Stimulated activated CD4-positive, alpha-beta T cell treated with anti-CD3 and anti-CD28 coated beads, Interleukin-1b, Interleukin-23, amount 100 ng/mL, for 48 hours (primary cell): ENCODE measurements at places on chromosomes 5 and 9.
A peak's percentile ranks its signal among the peaks of the same experiment; 100 is the strongest.

DNA sequence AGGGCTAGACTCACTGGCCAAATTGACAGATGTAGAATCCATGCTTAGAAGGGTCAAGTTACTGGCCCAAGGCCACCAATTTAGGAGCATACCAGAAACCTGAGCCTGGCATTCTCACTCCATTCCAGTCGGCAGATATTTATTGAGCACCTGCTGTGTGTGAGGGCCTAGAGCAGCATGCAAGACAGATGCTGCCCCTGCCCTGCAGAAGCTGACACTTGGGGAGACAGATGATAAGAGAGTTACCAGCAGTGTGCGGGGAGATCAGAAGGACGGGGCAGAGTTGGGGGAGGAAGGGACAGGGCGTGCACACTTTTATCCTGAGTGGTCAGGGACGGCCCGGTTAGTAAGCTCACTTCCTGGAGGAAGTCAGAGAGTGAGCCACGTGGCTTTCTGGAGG is 111.5 kb upstream of the RAPGEF1 start:
- no peak for DNase-seq

DNA sequence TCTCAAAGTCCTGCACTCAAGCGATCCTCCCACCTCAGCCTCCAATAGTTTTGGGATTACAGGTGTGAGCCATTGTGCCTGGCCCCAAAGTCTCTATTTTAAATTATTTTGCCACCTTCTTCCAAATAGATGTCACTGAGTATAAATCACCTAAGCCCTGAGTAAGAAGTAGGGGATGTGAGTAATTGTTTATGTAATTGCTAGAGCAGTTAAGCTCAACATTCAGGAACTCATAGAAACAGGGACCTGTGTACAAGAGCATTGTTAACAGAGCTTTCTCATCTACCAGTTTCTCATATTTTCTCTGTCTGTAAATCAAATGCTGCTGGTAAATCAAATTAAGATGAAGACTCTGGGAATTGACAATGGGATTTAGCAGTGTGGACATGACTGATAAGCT is 26.3 kb downstream of the CDK7 start:
- DNase-seq: no peak

- no peak for DNase-seq
Observed at GRCh38 chr5:109049565-109049964, 301.9 kb downstream of the FER start.

DNA sequence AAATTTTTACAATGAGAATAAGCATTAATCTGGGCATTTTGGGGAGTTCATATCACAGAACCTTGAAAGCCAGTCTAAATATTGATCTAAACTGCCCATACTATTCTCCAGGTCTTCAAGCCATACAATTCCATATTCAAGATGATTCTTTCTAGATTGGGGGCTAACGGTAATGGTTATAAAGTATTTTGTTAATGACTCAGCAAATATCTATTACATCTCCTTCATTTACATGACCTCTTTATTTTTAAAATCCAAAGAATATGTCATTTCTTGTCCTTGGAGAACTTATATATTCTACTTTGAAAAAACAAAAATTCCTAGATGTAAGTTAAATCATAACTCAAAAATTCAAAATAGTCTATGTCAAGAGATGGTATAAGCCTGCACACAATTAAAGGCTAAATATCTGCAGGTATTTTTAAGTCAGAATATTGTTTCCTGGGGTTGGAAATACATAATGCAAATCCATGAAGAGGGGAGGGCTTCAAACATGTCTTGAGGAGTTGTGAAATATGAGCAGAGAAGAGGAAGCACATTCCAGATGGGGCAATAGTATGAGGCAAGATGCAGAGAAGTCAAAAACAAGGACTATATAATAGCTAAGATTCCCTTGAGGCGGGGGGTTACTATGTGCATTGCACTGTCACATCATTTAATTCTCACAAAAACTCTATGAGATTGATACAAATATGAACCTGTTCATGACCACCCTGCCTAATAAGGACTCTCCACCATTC is 526.4 kb downstream of the NR2F1-AS1 start:
- no peak for DNase-seq

GRCh38 chr5:34410411-34411139 is 245.6 kb upstream of the RAI14 start:
- DNase-seq: no peak

- no peak for DNase-seq
Observed at GRCh38 chr5:137497396-137498290, 1.5 kb downstream of the SPOCK1 start.

- no peak for DNase-seq
Observed at GRCh38 chr9:135814421-135815095, 92.8 kb downstream of the CAMSAP1 start.

GRCh38 chr5:149426931-149427330 is 47.8 kb upstream of the IL17B start:
- no peak for DNase-seq

GRCh38 chr5:1343315-1343751 is 1.6 kb downstream of the CLPTM1L start:
- DNase-seq: no peak

DNA sequence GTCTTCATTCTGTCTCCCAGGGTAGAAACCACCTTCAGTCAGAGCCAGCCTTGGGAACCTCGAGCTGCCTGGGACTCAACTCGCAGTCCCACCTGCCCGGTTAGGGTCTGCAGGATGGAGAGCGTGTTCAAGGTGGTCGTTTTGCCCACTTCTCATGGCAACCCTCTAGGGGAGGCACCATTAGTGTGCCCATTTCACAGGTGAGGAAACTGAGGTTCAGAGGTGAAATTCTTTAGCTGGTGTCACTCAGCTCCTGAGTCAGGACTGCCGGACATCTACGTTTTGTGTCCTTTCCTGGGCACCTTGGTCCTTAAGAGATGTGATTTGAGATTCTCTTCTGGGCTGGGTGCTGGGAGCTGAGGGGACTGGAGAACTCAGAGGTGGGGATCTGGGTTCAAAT is 30.0 kb downstream of the DAB2IP start:
- no peak for DNase-seq

DNA sequence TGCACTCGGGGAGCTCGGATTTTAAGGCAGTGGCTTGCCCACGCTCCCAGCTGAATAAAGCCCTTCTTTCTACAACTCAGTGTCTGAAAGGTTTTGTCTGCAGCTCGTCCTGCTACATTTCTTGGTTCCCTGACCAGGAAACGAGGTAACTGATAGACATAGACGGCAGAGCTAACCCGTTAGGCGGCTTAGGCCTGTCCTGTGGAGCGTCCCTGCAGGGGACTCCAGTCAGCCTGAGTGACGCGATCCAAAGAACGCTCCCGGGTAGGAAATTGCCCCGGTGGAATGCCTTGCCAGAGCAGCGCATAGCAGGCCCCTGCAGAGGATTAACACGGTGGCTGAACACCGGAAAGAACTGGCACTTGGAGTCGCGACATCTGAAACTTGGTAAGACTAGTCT is 1.8 kb upstream of the SELENOP start:
- no peak for DNase-seq

DNA sequence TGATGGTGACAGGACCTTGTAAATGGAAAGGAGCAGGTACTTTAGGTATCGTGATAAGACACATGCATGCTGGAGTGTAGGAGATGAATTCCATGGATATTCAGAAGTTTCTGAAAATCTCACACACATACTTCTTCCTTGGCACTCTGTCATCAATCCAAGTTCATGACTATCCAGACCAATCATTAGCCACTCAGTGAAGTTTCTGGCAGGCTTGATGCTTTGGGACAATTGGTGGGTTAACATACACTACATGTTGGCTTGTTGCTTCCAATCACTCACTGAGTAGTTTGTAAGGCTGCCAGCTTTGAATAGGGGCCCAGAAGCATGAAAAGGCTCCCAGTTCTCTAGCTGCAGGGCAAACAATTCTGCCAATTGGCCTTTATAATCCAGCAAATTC is 147.6 kb downstream of the CEMIP2 start:
- DNase-seq: no peak

DNA sequence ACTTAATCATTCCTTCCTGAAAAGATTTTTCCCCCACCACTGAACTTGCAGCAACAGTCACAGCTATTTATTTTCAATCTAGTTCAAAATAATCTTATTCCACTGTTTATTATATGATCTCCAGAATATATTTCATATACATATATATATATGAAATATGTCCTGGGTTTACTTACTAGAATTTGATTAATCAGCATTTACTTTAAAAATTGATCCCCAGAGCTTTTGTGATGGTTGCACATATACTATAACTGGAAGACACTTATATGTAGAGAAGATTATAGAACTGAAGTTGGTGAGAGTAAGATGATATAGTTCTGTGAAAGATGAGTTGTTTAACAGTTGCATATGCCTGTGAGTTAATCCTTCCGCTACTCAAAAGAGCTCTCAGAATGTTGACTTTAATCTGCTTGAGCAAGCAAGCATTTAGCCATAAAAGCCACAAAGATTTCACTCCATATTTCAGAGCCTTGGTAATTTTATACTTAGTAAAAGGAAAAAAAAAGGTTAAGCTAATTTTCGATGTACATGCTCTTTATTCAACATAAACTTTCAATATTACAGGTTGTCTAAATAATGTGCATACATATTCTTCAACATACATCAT is 399.3 kb upstream of the CDH9 start:
- no peak for DNase-seq

GRCh38 chr5:30994176-30994575 is 199.3 kb upstream of the CDH6 start:
- DNase-seq: no peak

GRCh38 chr5:53110156-53110555 is 599 bp upstream of the MOCS2 start:
- peak; percentile 6 for DNase-seq

DNA sequence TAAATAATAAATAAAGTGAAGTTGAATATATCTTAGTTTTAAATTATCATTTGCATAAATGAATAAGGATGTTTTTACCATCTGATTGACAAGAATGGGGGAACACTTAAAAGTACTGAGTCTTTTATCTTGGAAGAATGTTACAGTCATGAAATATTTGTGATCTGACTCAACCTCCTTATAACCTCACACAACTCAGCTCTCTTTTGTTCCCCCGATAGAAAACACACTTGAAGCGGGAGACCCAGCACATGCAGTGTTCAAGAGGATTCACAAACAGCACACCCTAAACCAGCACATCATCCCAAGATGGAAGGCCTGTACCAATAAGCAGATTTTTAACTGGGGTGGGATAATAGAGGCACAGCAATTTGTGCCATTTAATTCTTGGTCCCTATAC is 15.5 kb downstream of the BAAT start:
- DNase-seq: no peak

DNA sequence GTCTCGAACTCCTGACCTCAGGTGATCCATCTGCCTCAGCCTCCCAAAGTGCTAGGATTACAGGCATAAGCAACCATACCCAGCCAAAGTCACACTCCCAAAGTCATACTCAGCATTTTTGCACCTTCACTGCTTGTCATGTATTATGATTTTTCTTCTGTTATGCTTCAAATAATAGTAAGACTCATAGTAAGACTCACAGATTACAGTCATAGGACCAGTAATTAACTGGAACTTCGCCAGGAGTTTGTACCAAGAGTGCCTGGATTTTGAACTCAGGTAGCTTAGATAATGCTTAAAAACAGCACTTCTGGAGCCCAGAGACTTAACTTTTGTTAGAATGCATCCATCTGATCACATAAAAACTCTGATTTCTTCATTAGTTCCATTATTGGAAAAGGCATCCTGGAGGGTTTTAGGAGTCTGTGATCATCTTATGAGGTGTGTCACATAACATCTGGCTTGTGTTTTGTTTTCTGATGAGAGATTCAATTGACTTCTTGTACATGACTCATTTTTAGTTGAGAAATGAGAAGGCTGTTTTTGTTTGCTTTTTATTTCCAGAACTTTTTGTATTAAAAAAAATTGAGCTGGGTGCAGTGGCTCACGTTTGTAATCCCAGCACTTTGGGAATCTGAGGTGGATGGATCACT is 131.5 kb downstream of the ADAMTS19 start:
- DNase-seq: no peak

DNA sequence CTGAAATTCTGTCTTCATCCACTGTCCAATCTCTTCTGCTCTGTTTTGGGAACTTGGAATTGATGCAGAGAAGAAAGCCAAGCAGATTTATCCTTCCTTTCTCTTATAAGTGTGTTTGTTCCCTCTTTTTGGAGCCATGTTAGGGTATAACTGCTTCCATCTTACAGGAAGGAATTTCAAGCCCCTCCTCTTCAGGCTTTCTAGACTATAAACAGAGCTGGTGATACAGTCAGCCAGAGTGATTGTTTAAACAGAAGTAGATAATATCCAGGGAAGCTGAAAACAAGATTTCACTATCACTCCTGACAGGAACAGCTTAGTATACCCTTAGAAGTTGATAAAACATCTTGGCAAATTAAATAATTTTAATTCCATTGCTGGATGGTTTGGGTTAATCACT is 102.1 kb upstream of the DMRT1 start:
- no peak for DNase-seq

GRCh38 chr5:10576790-10577189 is 12.9 kb downstream of the ANKRD33B start:
- no peak for DNase-seq

DNA sequence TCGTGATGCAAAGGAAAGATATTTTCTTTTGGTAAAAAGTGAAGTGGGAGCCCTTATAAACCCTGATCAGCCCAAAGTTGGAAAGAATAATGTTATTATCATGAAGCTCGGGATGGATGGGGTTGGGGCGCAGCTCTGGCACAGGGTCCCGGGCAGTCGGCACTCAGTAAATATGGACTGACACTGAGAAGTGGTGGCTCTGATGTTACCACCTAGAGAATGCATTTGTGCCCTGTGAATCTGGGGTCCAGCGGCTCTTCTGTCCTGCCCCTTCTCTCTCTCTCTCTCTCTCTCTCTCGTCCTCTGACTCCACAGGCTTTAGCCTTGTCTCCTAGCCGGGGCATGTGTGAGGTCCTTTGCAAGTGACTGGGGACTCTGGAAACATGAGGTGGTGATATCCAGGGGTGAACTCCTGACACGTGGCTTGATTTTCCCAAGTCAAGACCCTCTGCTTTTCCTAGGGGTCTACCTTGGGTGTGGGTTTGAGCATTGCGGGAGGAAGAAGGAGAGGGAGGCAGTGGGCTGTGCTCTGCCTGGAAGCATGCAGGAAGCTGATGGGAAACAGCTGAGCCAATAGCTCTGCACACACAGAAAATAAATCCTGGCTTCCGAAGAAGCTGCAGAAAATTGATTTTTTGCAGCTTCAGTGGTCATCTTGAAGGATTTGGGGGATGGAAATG is 162.7 kb downstream of the MACROH2A1 start:
- DNase-seq: no peak

GRCh38 chr5:59161221-59162105 is 578.6 kb downstream of the RAB3C start:
- no peak for DNase-seq

- DNase-seq: no peak
Observed at GRCh38 chr5:33284681-33285080, 156.1 kb upstream of the TARS1 start.

GRCh38 chr9:136133191-136133958 is 14.7 kb upstream of the TMEM250 start:
- no peak for DNase-seq
